Hematopoietic multipotent progenitor cell treated with erythropoietin and hydrocortisone succinate and interleukin-3 and kit ligand, for 17 days (in vitro differentiated cells): ENCODE measurements at places on chromosomes 1 and 21.

GRCh38 chr1:224710196-224710595, 94.1 kb downstream of the CNIH3 start:
- DNase-seq: no peak

- DNase-seq: no peak
Observed at GRCh38 chr21:16070207-16070651, 340.4 kb downstream of the USP25 start.

GRCh38 chr1:47687631-47688460, 250.0 kb downstream of the FOXD2 start:
- DNase-seq: no peak

GRCh38 chr1:193769651-193770050, 583.2 kb upstream of the B3GALT2 start:
- DNase-seq: no peak

DNA sequence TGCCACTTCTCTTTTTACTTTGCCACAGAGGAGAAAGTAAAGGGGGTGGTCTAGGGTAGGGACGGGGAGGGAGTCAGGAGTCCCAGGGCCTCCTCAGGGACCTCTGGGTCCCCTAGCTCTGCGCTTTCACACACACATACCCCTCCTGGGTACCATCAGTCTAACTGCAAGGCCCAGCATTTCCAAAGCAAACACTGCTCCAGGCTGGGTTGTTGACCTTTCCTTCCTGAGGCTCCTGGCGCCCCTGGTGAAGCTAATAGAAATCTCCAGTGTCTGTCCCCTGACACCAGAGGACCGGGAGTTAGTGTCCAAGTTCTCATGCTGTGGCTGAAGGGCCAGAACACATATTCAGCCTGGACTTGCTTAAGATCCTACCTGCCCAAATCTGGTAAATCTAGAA, 3.9 kb downstream of the TMEM63A start:
- DNase-seq: no peak
